ENCODE measurements at places on chromosomes 11 and 22.

- no peak for DNase-seq
These were observed 261.4 kb downstream of the DDX10 start for GRCh38 chr11:108926171-108926840.

GRCh38 chr11:120343429-120343828 is 7.2 kb downstream of the ARHGEF12 start:
- no peak for DNase-seq

GRCh38 chr22:49525801-49526535 is 301.7 kb downstream of the BRD1 start:
- no peak for DNase-seq

DNA sequence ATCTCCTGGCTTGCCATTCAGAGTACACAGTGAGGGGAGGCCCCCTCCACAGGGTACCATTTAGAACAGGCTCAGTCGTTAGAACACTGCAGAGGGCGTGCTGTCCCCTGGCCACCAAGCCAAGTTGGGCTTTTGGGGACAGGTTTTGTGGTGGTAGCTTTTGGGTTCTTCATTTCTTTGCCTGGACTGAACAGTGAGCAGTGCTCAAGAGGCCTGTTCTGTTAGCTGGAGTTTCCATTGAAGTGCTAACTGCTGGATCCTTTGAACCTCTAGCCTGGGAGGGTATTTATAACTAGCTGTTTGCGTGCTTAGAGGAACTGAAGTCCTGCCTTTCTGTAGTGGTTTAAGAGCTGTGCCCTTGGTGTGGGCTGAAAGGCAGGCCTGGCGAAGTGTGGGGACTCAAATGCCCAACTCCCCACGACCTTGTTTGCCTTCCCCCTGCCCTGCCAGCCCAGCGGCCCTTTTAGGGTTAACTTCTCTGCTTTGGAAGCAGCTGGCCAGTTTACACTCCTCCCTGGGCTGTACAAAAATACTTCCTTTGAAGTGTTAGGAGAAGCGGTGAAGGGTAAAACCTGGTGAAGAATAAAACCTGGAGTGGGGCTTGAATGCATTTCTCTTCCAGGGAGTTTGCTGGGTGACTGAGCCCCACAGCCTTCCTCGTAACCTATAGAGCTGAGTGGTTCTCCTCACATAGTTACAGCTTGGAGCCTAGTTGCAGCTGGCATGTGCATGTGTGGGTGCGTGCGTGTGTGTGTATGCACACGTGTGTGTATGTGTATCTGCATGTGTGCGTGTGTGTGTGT is 34.6 kb downstream of the ZNRF3 start:
- no peak for DNase-seq

DNA sequence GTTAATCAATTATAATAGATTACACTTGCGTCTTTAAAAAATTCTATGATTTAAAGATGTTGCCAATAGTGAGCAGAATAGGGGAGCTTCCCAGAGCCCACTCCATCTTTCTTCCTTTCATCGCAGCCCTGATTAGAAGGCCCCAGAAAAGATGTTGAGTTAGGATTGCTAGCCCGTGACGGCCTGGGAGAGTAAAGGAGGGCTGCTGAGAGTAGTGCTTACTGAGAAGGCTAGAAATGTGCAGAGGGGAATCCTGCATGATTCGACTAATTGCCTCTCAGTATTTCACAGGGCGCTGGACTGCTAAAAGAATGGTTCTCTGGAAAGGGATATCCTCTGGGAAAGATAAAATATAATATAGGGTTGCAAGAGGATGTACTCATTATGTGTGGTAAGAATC is 160.5 kb downstream of the C11orf87 start:
- DNase-seq = no peak

GRCh38 chr11:102119997-102120396 is 9.8 kb downstream of the YAP1 start:
- DNase-seq = no peak

GRCh38 chr11:111606986-111607385 is 4.7 kb downstream of the SIK2 start:
- DNase-seq = no peak

DNA sequence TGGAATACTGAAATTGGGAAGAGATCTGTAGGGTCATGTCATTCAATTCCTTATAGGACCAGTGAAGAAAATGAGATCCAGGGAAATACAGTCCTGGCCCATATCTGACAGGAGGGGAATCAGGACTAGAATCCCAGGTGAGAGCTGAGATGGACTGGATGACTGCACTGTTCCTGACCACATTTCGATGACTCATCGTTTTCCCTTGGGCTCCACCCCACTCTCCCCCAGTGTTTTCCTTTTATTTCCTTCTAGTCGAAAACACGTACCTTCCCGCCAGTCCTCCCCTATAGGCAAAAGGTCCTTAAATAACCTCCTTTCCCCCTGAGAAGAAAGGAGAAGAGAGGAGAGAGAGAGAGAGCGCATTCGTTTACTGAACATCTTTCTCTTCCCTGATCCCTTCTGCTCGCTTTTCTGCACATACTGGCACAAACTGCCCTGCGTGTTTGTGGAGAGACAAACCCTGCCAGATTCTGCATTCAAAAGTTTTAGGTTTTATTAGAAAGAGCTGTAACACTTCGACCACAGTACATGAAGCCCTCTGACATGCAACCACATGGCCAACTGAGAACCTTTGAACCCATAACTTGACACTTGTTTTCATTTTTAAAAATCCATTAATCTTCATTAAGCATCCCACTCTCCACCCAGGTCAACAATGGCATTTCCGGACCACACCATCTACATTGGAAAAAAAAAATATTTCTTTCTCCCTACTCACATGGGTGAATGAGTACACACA is 565.7 kb downstream of the METTL15 start:
- DNase-seq = no peak

GRCh38 chr22:39489094-39490068 is 12.7 kb upstream of the MIEF1 start:
- no peak for DNase-seq

DNA sequence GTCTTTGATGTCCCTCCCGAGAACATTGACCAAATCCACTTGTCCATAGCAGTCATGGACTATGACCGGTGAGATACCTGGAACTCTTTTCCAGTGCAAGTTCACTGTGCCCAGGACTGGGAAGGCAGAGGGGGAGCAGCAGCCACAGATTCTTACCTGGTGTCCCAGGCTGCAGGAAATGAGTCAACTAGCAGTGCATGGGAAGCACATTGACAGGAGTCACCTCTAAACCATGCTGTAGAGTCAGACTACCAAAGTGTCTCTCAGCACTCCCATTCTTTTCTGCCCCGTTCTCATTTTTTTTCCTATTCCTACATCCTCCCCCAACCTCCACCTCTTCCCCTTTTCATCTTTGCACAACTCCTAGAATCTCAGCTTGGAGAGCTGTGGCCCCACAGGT is 67.2 kb upstream of the OLFML1 start:
- DNase-seq = no peak

- no peak for DNase-seq
These were observed 10.0 kb downstream of the SCUBE1 start for GRCh38 chr22:43333156-43333555.

DNA sequence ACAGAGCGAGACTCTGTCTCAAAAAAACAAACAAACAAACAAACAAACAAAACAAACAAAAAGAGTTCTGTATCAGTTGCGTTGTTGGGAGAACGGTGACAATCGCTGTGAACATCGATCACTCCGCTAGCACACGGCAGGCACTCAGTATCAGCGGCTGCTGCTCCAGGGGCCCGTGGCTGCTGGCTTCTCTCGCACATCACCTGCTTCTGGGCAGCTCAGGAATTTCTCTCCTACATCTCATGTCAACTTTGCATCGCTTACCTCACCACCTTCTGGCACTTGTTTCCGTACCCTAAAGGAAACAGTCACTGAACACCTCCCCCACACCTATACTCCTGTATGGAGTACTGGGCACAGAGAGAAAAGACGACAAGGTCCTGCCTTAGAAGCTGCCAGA is 70.3 kb upstream of the WNT7B start:
- DNase-seq = no peak

DNA sequence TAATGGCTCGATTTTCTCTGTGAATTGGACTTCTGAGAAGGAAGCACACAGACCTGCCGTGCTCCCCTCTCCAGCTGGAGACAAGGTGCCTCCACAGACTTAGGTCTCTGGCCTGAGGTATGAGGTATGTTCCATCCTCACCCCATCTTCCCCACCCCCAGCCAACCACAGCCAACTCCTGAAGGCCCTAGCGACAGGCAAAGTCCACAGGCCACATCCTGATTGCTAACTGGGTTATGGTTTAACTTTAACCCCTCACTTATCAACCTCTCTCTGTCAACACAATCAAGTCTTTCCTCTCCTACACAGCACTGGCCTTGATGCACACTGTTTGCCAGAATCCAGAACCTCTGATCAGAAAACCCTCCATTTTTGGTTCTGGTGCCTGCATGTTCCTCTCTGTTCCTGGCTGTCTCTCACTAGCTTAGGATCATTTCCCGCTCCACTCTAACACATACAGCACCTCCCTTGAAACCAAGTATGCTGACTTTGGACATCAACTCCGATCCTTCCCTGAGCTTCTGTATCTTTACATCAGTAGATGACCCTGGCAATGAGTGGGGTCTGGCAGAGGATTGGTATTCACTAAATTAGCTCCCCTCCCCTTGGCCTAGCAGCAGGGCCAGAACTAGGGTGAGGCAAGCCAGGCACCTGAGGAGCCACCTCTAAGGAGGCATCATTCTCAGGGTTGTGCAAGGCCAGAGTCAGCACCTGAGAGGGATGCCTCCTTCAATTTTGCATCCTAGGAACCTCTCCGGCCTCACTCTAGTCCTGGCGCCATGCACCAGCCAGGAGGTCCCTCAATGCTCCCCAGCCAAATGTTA is 22.0 kb downstream of the JAML start:
- DNase-seq = peak; percentile 59

GRCh38 chr22:29186302-29186701 is 19.4 kb upstream of the EMID1 start:
- DNase-seq = no peak

GRCh38 chr22:27099946-27100722 is 442.7 kb downstream of the MIAT start:
- no peak for DNase-seq

DNA sequence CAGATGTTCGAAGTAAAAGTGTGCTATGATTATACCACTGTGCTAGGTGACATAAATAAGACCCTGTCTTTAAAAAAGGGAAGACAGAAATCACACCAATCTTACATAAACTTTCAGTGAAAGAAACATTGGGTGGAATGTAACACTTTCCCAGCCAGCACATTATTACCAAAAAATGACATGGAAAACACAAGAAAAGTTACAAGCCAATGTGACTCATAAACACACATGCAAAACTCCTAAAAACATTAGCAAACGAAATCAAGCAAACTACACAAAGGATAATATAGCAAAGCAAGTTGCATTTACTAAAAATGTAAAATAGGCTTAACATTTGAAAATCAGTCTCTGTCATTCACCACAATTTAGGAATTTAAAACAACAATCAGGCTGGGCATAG is 47.0 kb downstream of the SBF2 start:
- DNase-seq = no peak

- no peak for DNase-seq
These were observed 67.8 kb downstream of the ST14 start for GRCh38 chr11:130227373-130227772.

DNA sequence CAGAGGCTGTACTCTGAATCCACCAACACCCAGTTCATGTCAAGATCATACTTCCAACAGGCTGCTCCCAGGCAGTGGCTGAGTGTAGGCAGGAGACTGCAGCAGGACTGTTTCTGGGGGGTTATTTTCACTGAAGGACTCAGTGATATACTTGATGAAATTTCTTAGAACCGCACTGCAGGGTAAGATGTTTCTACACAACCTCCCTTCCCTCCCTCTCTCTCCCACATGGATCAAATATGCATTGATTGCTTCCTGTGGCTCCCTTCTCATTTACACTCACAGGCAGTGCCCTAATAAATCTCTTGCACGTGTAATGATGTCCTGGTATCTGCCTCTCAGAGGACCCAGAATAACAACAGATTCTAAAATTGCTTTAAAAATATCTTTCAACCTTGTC is 251.3 kb upstream of the CCDC179 start:
- no peak for DNase-seq

DNA sequence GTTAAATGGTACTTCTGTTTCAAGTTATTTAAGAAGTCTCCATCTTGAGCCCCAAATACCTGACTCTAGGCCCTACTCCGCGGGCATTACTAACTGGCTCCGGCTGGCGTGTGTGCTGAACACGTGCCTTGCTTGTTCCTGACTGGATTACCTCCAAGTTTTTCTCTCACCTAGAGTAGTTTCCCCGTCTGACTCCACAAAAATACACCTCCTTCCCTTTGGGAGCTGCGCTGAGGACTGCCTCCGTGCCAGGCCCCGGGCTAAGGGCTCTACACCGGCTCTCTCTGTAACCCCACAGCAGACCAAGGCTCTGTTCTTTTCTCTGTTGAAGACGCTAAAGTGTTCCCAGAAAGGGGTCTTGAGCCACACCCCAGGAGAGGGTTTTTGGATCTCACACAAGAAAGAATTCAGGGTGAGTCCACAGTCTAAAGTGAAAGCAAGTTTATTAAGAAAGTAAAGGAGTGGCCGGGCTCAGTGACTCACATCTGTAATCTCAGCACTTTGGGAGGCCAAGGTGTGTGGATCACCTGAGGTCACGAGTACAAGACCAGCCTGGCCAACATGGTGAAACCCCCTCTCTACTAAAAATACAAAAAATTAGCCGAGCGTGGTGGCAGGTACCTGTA is 61.8 kb downstream of the ANO1 start:
- no peak for DNase-seq

DNA sequence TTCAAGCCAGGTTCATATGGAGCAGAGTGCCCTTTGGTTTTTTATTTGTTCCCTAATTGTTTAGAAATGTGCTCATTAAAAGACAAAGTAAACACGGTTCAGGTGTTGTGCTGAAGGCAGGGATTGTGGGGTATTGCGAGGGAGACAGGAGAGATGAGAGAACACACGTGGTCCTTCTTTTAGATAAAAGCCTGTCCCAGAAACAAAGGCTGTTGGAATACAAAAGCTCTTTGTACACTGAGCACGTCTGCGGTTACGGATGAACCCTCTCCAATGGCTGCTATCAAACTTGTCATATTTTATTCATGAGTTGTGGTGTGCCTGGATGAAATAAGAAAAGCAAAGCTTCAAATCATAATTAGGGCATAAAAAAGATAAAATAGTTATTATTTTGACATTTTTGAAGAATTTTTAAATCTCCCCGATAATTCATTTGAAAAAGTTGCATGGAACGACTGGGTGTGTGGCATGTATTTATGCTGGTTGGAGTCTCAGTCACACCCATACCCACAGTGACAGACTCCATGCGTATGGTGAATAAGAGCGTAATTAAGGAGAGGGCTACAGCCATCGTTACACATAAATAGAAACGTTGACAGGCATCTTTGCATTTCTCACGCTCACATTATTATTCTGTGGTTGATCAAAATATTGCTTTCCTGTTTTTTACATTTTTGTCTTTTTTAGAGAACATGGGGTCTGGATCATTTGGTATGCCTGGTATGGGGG is 92.9 kb downstream of the NELL1 start:
- no peak for DNase-seq

- DNase-seq = no peak
These were observed 2.6 kb downstream of the MS4A3 start for GRCh38 chr11:60059052-60059451.

GRCh38 chr11:66979336-66979980 is 4.4 kb downstream of the C11orf86 start:
- DNase-seq = no peak
